Temporal lobe (tissue), 4 donors: ENCODE measurements at places on chromosomes 2 and 18. TPM values are rescaled to one million over a fixed set of nuclear protein-coding genes. Genes with fewer than 3 reads are reported as not detected.

MPV17 gene
- total RNA-seq: 25.1 TPM

KIF1A gene
- 181 TPM for total RNA-seq

TTN gene
- 1.2 TPM for total RNA-seq

TSPYL6 gene
- under 0.01 TPM for total RNA-seq

PSMA8 gene
- total RNA-seq: not detected

MATN3 gene
- total RNA-seq: 2.0 TPM

ICA1L gene
- 99.8 TPM for total RNA-seq

CFAP65 gene
- 0.74 TPM for total RNA-seq

SH3BP4 gene
- total RNA-seq: 8.4 TPM

KLHL30 gene
- total RNA-seq: not detected

FOSL2 gene
- total RNA-seq: 8.9 TPM

WDSUB1 gene
- 15.2 TPM for total RNA-seq
